ENCODE measurements at places on chromosomes 7 and 10.

DNA sequence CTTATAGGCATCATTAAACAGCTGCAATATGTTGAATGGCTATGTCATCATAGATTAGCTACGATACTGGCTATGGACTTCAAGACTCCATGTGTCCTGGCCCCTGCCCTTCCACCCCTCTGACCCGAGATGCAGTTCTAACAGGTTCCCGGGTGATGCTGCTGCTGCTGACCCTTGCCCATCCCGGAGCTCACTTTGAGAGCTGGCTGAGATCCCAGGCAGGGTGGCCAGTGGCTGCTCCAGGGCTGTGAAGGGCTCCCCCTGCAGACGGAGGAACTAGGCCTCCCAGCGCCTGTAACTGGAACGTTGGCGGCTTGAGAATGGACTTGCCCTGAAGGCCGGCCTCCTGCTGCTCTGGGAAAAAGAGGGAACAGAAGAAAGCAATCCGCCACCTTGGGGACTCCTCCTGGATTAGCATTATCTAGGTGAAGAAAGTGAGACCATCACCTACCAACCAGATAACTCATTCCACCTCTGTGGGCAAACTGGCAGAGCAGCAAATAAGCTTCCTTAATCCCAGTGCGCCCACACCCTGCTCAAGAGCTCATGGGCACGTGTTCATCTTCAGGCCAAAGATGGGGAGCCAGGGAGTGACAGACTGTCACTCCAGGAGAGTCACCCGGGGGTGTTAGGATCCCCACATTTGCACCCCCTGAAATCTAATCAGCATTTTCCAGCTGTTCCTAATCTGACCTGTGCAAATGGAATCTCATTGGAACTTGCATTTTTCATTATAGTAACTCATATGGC lies 56.8 kb downstream of the PARP12 start:
- DNase-seq = no peak

DNA sequence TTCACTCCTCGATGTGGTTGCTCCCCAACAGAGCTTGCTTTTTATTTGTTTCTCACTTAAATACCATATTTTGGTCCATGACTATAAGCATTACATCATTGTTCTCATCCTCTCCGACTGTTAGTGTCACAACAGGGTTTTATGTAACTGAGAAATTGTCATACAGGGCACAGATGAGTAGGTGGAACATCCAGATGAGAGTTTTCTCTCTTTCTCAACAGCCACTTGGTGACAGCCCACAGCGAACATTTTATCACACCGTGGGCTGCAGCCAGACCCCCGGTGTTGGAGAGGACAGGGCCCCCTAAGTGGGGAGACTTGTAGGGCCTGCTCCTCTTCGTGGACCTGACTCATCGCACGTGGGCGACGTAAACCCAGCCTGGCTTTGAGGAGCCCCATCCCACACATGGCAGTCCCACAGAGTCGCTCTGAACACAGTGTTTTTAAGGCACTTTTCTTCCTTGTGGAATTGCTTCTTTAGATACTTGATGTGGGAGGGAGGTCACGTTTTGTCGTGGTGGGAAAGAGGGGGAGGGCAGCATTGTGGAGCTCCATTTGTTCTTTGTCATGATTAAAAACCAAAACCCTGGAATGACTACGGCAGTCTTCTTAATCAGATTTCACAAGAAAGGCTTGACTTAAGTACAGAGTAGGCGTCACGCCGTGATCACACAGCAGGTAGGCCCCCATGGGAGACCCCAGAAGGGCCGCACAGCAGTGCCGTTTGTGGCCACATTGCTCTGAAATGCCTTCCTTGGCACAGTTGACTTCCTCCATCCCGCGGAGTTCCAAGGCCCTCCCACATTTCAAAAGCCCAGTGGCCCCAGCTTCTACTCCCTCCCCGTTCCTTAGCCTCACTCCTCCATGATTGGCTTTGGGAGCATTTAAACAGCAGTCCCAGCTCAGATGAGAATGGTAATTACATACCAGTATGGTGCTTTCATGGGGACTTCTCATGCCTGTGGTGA lies 220.6 kb downstream of the CCDC3 start:
- DNase-seq = no peak

DNA sequence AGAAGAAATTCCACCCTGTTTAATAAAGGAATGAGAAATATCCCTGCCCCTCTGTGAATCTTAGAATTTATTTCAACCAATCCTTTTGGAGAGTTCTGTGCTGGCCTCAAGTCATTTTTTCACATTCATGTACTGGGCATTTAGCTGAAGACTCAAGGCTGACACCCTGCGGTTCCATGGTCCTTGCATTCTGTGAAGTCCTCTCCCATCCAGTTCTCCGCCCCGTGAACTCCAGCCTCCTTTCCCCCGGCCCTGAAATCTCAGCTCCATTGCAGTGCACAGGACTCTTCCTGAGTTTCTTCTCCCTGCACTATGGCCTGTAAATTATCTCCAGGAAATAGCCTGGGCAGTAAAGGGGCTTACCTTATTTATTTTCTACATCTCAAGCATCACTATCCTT lies 183.0 kb upstream of the KCND2 start:
- DNase-seq = no peak

- DNase-seq = no peak
Observed at GRCh38 chr7:47846138-47846836, 102.0 kb downstream of the PKD1L1 start.

- DNase-seq = no peak
Observed at GRCh38 chr10:13308096-13308495, 8.2 kb upstream of the PHYH start.

- no peak for DNase-seq
Observed at GRCh38 chr10:102334101-102334500, 61.4 kb upstream of the NFKB2 start.

GRCh38 chr7:158849768-158850544 lies 6.4 kb upstream of the DYNC2I1 start:
- DNase-seq = no peak

GRCh38 chr7:45267262-45267661 lies 109.7 kb downstream of the RAMP3 start:
- DNase-seq = no peak

DNA sequence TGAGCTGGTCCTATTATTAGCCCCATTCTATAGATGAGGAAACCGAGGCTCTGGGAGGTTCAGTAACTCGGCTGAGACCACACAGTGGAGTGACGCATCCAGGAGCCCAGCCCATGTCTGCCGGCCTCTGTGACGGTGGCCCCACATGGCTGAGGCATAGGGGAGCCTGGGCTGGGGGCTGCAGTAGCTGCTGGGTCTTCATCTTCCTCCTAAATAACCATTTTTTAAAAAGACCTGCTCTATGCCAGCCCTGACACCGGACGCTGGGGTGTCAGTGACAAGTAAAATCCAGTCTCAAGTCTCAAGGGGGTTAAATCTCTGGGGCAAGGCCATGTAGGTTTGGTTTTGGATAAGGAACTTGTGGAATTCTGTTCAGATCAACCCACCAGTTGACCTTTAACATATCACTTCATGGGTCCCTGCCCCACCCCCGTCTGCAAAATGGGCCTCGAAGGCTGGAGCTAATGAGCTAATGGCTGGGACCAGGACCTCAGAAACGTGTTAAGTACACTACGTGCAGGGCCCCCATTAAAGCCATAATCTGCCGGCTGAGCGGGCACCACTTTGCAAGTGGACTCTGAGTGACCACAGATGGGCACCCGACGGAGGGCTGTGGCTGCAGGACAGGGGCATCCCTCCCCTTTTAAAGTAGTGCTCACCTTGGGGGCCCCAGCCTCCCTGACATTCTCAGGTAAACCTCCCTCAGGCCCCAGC lies 136.5 kb upstream of the UNC5B start:
- DNase-seq = no peak

Data from ascending aorta (tissue), 2 donors.